ENCODE measurements at places on chromosomes 2 and 18. TPM values are rescaled to one million over a fixed set of nuclear protein-coding genes. Genes with fewer than 3 reads are reported as not detected.

The SGO2 gene
- 4.9 TPM for total RNA-seq

The SERPINB12 gene
- total RNA-seq, result not detected

The RAB17 gene
- total RNA-seq, result 1.4 TPM

- H3K4me1 ChIP-seq, result no peaks in the 10 kb centered on the region
Observed at GRCh38 chr2:160517731-160518130, 24.1 kb upstream of the RBMS1 start.

DNA sequence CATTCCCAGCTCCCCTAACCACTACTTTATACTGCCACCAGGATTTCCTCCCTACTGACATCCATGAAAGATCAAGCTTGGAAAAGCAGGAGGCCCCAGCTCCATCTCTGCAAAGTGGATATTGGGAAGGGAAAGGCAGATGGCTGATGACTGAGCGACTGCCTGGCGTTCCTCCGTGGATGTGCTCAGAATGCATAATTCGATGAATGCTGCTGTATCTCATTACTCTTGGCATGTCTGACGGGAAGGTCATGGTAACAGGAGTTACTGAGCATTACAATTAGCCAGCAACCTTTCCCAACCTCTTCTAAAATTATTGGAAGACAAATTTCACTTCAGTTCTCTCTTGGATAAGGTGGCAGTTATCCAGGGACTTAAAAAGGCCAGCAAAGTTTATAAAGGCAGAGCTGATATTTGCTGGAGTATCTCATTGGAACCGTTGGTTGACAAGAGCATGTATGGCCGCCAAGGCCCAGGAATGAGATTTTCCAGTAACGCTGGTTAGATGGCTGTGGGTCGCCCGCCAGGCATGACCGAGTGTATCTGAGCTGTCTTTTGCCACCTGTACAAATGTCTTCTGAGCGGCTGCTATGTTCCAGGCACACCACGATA is 34.5 kb downstream of the KCNE4 start:
- DNase-seq, result peak; percentile 63
- H3K4me1 ChIP-seq, result no peaks in the 10 kb centered on the region
- H3K27ac ChIP-seq, result no peak overlapping the region
- H3K36me3 ChIP-seq, result no peaks in the 10 kb centered on the region
- no peak overlapping the region for H3K4me3 ChIP-seq
- H3K27me3 ChIP-seq, result no peaks in the 10 kb centered on the region

- DNase-seq, result no peak
- no peaks in the 10 kb centered on the region for H3K27me3 ChIP-seq
- no peaks in the 10 kb centered on the region for H3K4me1 ChIP-seq
Observed at GRCh38 chr2:225458431-225459117, 59.1 kb downstream of the NYAP2 start.

DNA sequence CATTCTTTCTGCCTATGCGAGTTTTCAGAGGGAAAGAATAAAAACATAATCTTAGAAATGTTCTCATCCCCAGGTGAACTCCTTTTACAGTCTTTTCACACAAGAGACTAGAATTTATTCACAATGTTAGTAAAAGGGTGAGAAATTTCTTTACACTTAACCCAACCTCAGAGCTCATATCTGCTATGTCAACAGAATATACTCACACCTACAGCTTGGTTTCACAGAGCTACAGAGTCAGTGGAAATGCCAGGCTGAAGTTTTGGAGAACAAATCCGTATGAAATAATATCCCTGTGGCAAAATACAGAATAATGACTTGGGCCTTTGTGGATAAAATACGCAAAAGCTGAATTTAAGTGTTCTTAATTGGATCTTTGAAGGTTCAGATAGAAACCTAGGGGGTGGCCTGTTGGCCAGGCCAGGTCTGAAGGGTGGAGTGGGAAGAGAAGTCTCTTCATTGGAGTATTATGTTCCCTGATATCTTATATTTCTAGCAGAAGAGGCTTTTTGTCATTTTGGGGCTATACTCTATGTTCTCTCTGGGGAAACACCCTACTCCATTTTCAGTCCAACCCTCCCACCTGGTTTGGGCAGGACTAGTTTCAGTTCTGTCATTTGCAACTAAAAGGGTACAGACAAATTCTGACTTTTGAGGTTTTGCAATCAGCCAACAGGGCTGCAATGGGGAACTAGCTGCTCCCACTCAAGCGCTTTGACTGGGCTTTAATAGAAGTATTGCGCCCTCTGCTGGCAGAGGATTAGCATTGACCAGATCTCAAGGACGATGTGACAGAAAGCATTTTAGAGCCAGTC is 25.7 kb downstream of the FBXO48 start:
- H3K36me3 ChIP-seq, result no peaks in the 10 kb centered on the region
- peaks cover 6% of the 10 kb centered on the region for H3K27me3 ChIP-seq
- H3K4me3 ChIP-seq, result no peak overlapping the region
- no peak overlapping the region for H3K27ac ChIP-seq
- no peaks in the 10 kb centered on the region for H3K4me1 ChIP-seq

Measured in astrocyte (in vitro differentiated cells and primary cell).